ENCODE measurements at places on chromosomes 7 and 10.

- no peak for DNase-seq
Observed at GRCh38 chr7:108324053-108325038, 131.9 kb downstream of the NRCAM start.

- DNase-seq = no peak
Observed at GRCh38 chr7:149010451-149010850, 17.9 kb downstream of the PDIA4 start.

- DNase-seq = no peak
Observed at GRCh38 chr10:34206078-34206934, 608.8 kb downstream of the PARD3 start.

- DNase-seq = no peak
Observed at GRCh38 chr7:82699773-82700186, 256.2 kb upstream of the CACNA2D1 start.

DNA sequence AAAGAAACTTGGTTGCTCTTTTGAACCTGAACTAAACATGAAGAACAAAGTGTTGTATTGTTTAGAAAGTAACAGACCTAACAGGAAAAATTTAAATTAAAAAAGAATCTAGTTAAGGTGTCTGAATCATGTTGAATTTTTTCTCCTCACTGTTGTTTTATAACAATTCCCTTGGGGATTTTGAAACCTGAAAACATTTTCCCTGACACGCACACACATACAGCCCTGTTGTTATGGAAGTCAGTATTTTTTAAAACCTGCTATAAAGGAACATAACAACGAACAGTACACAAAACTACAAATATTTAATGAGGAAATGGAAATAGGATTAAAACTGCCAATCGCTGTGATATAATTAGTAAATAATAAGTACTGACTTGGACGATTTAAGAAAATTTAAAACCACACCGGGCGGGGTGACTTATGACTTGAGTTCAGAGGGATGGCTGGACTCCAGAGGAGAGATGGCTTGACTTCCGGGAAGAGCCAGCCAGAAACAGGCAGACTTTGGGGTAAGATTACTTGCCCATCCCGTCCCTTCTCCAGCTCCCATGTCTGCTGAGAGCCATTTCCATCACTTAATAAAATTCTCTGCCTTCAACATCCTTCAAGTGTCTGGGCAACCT, 16.2 kb upstream of the SPOCK2 start:
- DNase-seq = no peak

- no peak for DNase-seq
Observed at GRCh38 chr10:115095758-115096157, 2.6 kb downstream of the ATRNL1 start.

DNA sequence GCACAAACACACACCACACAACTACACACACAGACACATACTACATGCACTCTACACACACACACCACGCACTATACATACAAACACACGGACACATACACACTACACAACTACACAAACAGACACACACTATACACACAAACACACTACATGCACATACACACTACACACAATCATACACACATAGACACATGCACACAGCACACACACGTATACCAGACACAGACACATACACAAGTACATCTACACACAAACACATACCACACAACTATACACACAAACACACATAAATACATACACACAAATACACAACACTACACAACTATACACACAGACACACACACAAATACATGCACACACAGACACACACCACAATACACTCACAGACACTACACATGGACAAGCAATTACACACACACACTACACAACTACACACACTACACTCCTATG, 4.6 kb downstream of the GPR15LG start:
- DNase-seq = no peak

DNA sequence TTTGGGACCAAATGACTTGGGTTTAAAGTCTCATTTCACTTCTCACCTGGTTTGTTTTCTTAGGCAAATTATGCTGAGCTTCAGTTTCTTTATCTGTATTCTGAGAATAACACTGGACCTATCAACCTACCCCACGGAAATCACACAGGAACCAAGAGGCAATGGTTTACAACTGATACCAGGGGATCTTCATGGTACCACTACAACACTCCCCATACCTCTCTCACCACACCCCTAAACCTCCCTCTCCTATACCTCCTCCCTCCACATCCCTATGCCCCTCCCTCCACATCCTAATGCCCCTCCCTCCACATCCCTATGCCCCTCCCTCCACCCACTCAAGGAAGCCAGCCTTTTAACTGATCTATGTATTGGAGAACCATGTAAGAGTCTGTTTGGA, 9.9 kb downstream of the FAM204A start:
- no peak for DNase-seq

- no peak for DNase-seq
Observed at GRCh38 chr7:19814776-19815175, 41.4 kb upstream of the TMEM196 start.

DNA sequence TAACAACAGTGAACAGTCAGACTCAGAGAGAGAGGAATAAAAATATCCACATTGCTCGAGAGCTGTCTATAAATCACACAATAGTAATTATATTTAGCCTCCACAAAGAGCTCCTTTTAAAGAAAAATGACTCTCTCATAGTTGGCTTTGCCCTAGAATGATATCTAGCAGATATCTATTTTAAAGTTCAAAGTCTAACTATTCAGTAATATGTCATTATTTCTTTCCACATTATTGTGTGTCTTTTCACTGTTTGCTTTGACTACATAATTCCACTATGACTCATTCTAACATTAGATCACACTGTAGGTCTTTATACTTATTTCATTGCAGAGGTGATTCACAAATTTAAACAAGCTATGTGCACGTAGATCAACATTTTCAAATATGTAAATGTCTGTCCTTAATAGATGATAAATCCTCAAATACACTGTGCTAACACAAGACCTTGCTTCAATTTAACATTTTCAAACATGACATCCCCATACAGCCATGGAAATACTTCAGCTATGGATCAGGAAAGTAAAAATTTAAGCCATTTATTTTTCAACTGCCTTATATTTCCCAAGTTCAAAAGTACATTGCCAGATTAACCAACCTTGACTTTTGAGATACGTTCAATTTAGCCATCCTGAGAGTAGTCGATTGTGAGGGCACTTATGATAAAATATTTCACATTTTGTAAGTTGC, 99.9 kb upstream of the AKR1E2 start:
- no peak for DNase-seq

DNA sequence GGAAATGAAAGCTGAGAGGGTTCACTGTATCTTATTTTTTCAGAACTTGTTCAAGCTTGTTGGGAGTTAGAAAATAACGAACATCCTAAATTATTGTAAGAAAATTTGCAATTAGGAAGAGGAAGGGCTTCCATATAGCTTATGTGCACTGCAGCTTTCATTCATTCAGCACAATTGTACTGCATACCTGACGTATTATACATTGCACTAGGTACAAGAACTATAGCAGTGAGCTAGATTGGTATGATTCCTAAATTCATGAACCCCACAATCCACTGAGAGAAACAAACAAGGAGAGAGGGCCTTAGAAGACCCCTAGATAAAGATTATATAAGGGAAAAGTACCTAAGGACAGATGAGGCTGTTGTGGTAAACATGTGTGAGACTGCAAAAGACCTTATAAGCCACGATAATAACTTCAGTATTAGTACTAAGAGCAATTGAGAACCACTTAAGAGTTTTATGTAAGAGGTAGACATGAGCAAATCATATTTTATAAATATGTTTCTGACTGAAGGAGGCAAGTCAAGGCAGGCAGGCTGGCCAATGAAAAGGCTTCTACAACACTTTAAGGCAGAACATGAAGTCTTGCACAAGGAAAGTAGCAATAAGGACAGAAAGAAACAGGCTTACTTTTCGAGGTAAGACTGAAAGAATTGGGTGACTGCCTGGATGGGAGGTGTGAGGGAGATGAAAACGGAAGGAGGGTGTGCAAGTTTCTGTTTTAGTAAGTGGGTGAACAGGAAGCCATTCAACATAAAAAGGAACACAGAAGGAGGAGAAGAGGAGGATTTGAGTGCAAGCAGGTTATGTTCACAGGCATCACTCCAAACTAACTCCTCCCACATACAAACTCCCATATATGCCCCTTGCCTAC, 77.9 kb upstream of the LRRN3 start:
- DNase-seq = no peak

DNA sequence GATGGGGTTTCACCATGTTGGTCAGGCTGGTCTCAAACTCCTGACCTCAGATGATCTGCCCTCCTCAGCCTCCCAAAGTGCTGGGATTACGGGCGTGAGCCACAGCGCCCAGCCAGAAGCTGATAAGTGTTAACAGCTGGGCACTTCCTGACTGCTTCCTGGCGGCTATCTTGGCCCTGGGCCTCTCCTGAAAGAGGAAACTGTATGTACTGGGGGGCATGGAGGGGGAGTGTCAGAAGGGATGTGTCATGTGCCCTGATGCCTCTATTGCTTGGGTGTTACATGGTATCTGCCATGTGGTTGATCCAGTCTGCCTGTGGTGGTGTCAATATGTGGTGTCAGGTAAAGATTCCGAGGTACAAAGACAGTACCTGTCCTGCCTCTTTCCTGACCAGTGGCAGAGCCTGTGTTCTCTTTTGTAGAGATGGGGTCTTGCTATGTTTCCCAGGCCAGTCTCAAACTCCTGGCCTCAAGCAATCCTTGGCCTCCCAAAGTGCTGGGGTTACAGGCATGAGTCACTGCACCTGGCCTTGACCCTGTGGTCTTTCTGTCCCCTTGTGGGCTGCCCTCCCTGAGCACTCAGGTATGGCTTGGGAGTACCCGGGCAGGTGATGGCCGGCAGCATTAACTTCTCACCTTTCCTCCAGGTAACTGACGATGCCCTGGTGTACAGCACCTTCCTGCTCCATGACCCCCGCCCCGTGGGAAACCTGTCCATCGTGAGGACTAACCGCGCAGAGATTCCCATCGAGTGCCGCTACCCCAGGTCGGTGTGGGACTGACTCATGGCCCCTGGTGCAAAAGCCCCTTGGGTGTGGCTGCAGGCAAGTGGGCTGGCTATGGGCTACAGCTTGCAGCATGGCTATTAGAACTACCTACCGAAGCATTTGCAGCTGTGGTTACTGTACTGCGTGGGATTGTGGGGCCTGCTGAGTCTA, 4.4 kb downstream of the ZP3 start:
- peak; percentile 46 for DNase-seq

DNA sequence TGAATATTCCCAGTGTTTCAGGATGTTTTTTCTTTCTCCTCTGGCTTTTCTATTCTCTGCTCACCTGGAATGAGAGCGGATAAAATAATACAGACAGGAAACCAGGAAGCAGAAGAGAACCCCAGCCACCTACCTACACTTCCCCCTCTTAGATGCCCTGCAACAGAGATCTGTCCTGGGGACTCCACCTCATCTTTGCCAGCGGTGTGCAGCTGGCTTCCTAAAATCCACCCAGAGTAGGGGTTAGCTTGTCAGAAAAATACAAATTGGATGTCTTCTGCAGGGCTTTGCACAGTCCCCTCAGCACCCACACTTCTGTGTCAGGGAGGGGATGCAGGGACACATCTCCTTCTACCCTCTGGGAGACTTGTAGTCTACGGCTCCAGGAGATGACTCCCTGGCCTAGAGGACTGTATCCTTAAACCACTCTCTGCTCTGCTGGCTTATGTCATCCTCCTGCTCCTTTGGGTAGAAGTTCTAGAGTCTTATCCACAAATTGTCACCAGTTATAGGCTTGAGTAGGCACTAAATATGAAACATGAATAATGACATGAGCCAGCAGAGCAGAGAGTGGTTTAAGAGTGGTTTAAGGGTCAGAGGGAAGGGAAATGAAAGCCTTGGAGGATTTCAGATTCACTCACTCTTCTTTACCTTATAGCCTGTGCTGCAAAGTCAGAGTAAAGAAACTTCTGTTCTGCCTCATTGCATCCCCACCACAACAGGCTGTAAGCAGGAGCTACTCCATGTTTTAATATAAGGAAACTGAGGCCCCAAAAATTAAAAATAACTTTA, 749.4 kb downstream of the AUTS2 start:
- DNase-seq = no peak

GRCh38 chr7:72465521-72465920, 53.4 kb upstream of the CALN1 start:
- DNase-seq = no peak

- no peak for DNase-seq
Observed at GRCh38 chr10:101400585-101400984, 46.6 kb downstream of the BTRC start.

DNA sequence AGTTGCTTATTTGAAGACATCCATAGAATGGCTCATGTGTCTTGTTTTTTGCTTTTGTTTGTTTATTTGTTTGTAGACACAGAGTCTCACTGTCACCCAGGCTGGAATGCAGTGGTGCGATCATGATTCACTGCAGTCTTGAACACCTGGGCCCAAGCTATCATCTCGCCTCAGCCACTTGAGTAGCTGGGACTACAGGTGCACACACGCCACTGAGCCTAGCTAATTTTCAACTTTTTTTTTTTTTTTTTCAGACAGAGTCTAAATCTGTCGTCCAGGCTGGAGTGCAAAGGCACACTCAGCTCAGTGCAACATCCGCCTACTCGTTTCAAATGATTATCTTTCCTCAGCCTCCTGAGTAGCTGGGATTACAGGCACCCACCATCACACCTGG, 83.3 kb upstream of the KLF6 start:
- DNase-seq = no peak

DNA sequence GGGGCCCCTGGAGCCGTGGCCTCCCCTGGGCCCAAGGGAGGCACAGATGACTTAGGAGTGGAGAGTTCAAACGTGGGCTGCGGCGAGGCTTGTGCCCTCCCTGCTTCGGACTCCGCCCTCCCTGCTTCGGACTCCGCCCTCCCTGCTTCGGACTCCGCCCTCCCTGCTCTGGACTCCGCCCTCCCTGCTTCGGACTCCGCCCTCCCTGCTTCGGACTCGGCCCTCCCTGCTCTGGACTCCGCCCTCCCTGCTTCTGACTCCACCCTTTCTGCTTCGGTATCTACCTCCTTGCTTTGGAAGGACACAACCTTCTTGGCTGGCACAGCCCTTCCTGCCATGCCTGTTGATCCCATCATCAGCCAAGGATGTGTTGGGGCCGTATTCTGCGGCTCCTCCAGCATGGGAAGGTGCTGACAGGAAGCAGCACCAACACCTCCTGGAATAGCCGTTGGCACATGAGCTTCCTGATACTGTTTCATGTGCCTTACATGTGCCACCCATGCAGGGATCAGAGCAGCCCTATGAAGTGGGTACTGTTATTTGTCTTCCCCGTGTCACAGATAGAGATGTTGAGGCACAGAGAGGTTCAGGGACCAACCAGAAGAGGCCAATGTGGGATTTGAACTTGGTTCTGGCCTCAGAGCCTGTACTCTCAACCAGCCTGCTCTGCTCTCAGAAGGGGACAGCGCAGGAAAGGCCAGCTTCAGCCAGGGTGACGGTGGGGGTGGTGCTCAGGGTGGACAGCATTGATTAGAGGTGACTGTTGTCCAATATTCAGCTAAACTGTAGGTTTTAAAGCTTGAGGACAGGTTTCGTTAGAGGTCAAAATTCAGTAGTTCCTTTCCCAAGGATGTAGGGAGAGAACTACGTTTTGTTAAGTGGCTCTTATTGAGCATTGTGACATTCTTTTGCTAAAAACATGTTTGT, 114.5 kb downstream of the NKX6-2 start:
- no peak for DNase-seq

- DNase-seq = no peak
Observed at GRCh38 chr7:129875745-129876411, 76.9 kb downstream of the UBE2H start.

- DNase-seq = peak; percentile 45
Observed at GRCh38 chr10:81179805-81180452, 642.2 kb downstream of the SH2D4B start.

Measured in pons (tissue), 1 donor.